ENCODE measurements at places on chromosomes 7 and 10.

DNA sequence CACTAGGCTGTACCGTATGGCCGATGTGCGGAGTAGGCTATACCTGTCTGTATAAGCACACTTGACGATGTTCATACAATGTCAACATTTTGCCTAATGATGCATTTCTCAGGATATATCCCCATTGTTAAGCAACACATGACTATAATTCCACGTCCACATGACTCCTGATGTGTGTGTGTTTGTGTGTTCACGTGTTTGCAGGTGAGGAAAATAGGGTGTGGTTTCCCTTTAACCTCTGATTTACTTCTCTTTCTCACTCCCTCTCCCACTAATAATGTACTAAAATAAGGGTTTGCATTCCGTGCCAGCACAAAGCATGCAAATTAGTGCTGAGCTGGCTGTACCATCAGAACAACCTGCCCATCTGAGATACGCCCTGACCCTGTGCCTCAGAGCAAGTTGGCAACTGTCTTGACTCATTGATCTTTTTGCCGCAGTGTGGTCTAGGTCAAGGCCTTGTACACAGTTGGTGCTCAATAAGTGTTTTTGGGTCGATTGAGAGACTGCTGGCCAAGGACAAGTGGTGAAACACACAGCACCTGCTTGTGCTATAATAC lies 64.6 kb upstream of the DOCK1 start:
- DNase-seq, result no peak

DNA sequence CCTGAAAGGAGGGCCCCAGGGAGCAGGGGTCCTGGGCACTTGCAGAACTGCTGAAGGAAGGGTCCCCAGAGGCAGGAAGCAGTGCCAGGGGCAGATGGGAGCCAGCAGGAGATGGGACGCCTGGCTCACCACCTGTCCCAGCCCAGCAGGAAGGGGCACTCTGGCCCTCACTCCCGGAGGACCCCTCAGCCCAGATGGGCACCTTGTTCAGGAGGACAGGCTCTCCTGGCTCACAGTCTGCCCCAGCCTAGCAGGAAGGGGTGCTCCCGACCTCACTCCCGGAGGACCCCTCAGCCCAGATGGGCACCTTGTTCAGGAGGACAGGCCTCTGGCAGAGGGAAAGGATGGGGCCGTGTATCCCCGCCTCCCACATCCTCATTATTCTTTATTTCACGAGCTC lies 331.4 kb upstream of the SHH start:
- no peak for DNase-seq

- no peak for DNase-seq
Measured at GRCh38 chr10:111440501-111440900, 363.7 kb downstream of the ADRA2A start.

DNA sequence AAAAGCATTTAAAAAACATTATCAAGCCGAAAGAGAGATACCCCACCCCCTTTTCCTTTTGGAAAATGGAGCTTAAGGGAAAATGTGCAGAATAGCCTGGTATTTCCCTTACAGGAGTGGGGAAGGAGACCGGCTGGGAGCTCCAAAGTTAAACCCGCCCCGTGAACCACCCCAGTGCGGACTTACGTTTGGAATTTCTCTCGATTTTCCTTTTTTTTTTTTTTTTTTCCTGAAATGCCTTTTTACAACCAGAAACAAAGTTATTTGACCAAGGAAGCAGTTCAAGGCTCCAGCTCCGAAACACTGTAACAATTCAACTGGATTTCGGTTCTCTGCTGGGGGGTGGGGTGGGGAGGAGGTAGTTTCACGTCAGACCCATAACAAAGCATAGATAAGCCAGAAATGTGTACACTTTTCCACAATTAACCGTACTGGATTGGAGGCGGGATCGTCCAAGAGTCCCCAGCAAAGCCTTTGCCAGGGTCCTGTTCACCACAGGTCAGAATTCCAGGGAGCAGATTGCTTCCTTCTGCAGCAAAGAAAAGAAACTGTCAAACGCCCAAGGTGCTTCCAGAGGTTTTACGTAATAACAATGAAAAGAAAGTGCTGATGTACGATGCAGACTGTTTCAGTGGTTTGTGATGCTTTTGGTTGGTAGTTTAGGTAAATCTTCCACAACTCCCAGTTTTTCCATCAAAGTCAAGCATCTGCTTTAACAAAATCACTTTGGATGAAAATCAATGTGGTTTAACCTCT lies 6.7 kb downstream of the SKIDA1 start:
- no peak for DNase-seq

DNA sequence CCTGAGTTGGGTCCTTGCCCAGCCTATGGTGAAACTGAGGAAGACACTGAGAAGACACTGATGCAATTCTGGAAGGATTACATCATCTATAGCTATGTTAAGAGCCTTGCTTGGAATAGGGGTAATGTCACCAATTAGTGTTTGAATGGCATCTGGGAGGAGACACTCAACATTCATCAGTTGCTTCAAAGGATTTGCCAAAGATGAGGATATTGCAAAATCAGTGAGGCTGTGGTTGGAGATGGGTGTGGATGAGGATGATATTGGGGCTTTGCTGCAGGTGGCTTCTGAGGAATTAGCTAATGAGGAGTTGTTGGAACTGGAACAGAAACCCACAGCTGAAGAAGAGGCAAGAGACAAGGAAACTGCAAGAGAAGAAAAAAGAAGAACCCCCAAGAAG lies 146.7 kb upstream of the SP4 start:
- no peak for DNase-seq

GRCh38 chr7:2981103-2981480 lies 62.6 kb downstream of the CARD11 start:
- DNase-seq, result no peak

DNA sequence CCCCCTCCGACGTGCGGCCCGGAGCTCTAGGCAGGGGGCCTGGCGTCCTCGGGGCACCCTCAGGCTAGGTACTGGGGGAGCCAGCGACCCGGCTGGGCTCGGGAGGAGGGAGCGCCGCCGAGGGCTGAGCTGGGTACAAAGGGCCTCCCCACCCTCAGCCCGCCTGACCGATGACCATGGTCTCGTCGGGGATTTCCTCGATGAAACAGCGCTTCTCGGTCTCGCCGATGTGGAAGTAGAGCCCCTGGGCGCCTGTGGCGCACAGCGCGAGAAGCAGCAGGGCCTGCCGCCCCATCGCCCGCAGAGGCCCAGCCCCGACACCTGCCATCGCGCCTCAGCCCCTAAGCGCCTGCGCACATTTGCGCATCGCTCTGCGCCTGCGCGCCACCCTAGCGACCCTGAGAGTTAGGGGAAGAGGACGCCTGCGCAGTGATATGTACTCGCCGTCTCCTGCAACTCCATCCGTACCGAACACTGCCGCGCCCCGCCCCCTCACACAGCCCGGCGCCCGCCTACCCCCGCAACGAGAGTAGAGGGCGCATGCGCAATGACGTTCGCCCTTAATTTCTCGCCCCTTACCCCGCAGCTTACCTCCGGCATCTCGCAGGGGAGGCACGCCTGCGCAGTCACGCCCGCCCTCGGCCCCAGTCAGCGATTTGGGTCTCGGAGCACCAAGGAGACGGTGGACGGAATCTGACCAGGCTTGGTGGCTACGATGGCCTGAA lies at the start of gene TMED4:
TSS of gene TMED4 (minus strand) at position 353 of the 725 bp plus-strand sequence. CDS start at position 328, 25 bp downstream.
- peak; percentile 93 for DNase-seq

GRCh38 chr7:76316984-76317781 lies 14.7 kb downstream of the HSPB1 start:
- DNase-seq, result no peak

GRCh38 chr7:124722292-124722691 lies 43.3 kb downstream of the GPR37 start:
- DNase-seq, result no peak

DNA sequence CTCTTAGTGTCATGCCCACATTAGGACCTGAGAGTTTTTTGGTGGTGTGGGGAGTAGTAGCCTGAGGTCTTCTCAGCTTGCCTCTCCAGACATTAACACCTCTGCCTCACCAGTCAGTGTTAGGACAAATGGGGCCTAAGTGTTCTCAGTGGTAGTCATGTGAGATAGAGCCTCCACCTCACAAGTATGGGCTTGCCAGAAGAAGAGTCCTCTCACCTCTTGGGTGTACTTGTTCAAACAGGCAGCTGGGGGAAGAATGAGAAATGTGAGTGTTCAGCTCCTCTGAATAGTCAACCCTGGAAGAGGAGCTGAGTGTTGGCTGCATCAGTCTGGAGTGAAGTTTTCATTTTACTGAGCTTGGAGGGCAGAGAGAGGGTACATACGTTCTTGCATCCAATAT lies 464.6 kb downstream of the POM121L12 start:
- DNase-seq, result no peak

DNA sequence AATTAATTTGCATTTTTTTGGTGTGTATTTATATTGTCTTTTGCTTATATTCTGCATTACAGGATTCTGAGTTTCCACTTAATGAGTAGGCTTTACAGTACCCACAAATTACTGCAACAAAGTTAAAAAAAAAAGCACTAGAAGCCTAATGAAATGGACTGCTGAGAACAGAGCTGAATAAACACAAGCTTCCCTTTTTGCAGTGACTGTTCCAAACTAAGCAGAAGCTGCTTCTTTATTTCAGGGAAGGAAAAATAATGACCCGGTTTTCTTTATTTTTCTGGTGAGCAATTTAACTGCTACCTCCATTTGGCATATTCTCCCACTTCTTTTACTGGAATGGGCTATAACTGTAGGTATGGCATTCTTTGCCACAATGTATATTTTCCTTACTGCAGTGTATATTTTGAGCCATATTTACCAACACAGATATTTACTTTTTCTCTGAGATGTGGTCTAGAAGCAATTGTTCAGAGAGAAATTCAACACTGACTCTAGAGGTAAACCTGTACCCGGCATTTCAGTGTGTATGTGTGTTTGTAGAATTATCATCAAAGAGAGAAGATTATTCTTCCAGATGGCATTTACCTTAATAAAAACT lies 56.9 kb downstream of the HDAC9 start:
- DNase-seq, result no peak

DNA sequence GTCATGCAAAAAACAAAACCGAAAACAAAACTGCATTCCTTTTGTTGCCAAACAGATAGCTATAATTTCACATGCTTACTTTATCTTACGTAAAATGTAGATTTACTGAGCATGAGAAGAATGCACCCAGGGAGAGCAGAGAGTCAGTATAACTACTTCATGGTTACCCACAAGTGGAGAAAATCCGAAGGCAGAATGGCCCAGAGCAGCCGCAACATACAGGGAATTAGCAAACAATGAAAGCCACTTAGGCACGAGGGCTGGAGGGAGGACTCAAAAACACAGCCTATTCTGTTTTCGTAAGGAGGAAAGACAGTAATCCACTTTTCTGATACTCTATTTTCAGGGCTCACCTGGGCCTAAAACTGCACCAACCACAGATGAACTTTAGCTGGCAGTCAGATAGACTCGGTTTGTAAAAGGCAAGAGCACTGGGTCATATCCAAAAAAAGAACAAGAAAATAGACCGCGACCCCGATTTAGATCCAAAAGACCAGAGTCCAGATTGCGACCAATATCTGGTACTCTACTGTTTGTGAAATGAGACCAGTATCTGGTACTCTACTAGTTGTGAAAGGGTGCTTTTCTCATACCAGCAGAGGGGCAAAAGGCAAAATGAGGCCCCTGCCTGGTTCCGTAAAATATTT lies 1.3 kb downstream of the ITPRIP start:
- DNase-seq, result no peak

DNA sequence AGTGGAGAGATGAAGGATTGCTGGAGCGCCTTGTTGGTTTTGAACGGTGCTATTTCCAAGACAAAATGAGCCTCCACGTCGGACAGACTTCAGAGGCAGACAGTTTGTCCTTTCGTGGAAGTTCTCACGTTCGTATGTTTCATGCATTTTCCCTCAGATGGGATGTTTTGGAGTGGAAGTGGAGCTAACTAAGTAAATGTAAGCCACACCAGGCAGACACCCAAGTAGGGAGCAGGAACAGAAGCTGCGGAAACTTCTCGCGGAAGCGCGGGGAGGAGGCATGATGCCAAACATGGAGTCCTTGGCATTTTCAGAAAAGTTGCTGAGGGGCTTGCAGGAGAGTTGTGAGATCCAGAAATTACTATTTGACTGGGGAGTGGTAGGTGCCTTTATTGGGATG lies 145.6 kb upstream of the PRR15 start:
- no peak for DNase-seq

GRCh38 chr10:63105225-63106110 lies 27.7 kb upstream of the NRBF2 start:
- no peak for DNase-seq

GRCh38 chr10:132447446-132448247 lies 50.6 kb downstream of the PWWP2B start:
- DNase-seq, result peak; percentile 37

GRCh38 chr7:37208528-37208927 lies 240.1 kb downstream of the ELMO1 start:
- DNase-seq, result peak; percentile 80

- peak; percentile 0 for DNase-seq
Measured at GRCh38 chr7:8511855-8512254, 78.4 kb downstream of the NXPH1 start.

DNA sequence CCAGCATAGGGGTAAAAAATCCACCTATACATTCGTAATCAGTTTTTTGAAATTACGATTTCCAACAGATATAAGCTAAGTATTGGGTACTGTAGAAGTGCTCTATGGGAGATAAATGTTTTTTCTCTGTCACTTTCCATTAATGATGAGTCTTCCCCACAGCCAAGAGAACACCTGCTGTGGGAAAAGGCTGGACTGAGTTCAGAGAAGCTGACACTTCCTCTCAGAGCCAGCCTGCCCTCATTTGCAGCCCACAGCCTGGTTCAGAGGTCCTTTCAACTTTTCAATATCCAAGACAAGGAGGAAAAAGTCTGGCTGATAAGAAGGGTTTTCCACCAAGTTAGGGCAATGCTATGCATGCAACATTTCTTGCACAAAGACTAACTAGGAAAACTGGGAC lies 64.5 kb upstream of the DNAJB12 start:
- DNase-seq, result no peak

DNA sequence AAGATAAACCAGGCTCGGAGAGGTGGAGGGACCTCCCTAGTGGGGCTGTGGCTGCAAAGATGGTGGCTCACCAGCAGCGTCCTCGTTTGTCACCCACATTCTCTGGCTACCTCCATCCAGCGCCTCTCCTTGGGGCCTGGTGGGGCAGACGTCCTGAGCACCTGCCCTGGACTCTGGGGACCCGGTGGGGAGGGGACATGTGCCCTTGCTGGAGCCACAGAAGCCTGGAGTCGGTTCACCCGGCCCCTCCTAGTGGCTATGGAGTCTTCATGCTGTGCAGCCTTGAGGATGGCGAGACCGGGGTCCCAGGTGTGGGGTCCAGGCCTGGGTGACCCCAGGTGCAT lies 14.5 kb downstream of the TTYH3 start:
- DNase-seq, result no peak

DNA sequence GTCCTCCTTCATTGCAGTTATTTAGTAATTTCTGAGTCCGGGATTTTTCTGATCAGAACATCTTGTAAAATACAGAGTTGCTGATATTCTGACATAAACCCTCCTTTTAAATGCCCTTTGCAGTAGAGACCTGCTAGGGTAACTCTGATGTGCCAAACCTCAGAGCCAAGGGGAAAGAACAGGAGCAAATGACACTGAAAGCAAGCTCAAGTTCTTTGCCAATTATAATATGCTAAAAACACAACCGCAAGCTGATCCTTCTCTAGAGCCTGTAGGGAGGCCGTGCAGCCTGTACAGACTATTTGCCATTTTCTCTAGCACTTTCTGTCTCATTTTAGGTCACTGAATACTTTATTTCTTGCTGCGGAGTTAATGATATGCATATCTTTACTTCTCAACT lies 240.4 kb downstream of the CAMK1D start:
- no peak for DNase-seq

GRCh38 chr7:74280985-74281384 lies 8.2 kb upstream of the CLIP2 start:
- DNase-seq, result no peak

Measured in skeletal muscle cell (primary cell).